ENCODE measurements at places on chromosomes 7 and 10.

DNA sequence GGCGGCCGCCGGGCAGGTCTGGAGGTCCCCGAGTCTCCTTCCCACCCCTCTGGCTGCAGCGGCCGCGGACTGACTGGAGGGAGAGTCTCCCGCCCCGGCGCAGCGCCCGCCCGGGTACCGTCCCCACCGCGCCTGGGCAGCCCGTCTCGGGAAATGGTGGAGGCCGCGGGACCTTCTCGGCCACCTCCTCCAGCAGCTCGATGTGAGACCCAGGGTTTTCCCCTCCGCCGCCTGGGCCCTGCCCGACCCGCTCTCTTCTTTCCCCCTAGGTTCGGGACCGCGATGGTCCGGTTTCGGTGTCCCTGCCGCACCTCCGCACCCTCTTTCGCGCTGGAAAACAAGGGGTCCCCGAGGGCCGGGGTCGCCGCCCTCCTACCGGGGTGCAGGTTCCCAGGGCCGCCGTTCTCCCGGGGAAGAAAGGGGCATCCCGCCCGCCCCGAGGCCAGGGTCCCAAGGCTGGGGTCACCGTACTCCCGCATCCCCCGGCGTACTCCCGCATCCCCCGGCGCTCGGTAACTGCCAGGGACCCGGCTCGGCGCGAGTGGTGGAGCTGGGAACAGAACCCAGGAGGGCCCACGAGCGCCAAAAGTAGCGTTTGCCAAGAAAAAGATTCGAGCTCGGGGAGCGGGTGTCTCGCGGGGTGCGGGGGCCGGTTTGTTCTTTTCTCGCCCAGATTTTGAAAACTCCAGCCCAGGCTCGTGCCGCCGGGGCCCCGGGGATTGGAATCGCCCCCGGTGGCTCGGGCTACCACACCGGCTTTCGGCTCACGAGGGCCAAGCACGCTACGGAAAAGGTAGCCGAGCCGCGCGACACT, 3.4 kb downstream of the TNRC18 start:
- no peak for DNase-seq

DNA sequence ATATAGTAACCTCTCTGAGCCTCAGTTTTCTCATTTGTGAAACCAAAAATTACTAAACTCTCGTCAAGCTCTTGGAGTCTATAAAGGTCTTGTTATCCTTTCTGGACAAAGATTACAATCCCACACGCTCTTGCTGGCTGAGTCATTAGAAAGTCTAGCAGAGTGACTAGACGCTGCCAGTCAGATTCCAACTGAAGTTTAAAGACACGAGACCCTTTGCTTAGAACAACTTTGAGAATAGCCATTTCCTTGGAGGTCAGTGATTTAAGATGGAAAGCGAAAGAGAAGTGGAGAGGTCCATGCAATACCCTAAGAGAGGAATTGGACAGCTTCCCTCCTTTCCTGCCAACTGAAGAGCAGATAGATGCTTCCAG, 119.5 kb downstream of the APBB1IP start:
- DNase-seq: no peak

- DNase-seq: no peak
Measured at GRCh38 chr7:27793780-27794179, 53.8 kb downstream of the TAX1BP1 start.

DNA sequence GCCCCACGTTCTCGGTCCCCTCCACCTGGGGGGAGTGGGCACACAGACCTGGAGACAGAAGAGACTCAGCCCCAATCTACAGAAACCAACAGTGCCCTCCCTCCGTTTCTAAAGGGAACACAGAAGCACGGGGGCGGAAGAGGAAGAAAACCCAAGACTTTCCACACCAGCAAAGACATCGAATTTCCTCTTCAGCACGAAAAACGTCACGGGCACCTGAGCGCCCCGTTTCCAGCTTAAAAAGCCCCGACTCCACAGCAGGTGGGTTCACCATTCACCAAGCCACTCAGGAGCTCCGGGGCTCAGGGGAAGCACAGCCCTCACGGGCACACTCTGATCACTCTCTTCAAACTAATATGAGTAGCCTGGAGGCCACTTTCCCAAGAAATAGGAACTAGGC, 19.6 kb downstream of the NUDT1 start:
- DNase-seq: no peak

GRCh38 chr10:85032981-85033380, 704.6 kb downstream of the CCSER2 start:
- DNase-seq: no peak

DNA sequence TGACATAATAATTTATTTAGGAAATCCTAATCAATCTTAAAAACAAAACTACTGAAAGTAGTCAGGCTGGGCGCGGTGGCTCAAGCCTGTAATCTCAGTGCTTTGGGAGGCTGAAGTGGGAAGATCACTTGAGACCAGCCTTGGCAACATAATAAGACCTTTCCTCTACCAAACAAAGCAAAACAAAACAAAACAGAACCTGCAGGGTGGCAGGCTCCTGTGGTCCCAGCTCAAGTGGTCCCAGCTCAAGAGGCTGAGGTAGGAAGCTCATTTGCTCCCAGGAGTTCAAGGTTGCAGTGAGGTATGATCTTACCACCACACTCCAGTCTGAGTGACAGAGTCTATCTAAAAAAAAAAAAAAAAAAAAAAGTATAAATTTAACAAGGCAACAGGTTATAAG, 748.0 kb downstream of the CNTNAP2 start:
- DNase-seq: no peak

DNA sequence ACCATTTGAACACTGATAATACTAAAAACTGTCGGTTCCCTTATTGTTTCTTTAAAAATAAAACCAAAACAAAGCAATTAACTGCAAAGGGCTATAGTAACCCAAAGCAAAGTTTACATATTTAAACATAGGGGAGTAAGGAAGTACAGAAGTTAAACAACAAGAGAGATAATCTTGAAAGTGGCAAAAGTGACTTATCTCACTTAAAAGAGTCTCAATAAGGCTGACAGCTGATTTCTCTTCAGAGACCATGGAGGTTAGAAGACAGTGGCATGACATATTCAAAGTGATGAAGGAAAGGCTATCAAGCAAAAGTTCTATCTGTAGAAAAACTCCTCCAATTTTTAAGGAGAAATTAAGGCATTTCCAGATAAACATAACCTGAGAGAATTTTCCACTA, 233.5 kb upstream of the HDAC9 start:
- no peak for DNase-seq

- DNase-seq: no peak
Measured at GRCh38 chr7:74083928-74084721, 521 bp downstream of the LIMK1 start.

DNA sequence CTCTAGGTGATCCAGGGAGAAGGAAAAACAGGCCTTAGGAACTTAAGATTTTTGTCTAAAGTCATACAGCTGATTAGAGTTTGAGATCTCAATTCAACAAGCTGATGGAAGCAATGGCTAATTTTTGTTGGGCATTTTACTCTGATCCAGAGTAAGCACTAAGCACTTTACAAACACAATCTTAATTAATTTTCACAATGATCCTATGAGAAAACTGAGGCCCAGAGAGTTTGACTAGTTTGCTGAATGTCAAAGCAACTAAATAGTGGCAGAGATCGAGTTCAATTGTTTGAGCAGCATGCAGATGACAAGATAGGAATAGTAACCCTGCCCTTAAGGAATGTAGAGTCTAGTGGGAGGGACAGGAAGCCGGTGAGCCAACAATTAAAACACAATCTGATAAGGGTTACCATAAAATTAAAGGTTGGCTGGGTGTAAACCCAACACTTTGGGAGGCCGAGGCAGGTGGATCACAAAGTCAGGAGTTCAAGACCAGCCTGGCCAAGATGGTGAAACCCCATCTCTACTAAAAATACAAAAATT, 13.5 kb upstream of the RPEL1 start:
- no peak for DNase-seq

- DNase-seq: no peak
Measured at GRCh38 chr10:123755061-123755460, 88.9 kb downstream of the GPR26 start.

- DNase-seq: no peak
Measured at GRCh38 chr10:107269626-107270025, 105.1 kb upstream of the SORCS1 start.

GRCh38 chr10:88457660-88458059, 125.5 kb downstream of the RNLS start:
- no peak for DNase-seq

- DNase-seq: no peak
Measured at GRCh38 chr7:130894909-130895750, 161.1 kb upstream of the KLF14 start.

GRCh38 chr10:63204667-63205391, 71.7 kb downstream of the NRBF2 start:
- DNase-seq: no peak

GRCh38 chr7:103711413-103711812, 265.4 kb upstream of the SLC26A5 start:
- no peak for DNase-seq

DNA sequence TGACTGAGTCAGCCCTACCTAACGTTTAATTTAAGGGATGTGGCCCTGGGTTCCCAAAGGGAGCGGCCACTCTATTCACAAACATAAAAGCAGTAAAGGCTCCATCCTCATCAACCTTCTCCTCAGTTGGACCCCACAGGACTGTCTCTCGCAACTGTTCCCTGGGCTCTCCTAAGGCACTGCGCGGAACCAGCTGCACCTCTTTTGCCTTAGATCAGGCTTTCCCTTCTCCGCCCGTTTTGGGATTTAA, 689 bp upstream of the GTPBP4 start:
- DNase-seq: no peak

- DNase-seq: no peak
Measured at GRCh38 chr7:66736892-66737291, 3.6 kb upstream of the RABGEF1 start.

DNA sequence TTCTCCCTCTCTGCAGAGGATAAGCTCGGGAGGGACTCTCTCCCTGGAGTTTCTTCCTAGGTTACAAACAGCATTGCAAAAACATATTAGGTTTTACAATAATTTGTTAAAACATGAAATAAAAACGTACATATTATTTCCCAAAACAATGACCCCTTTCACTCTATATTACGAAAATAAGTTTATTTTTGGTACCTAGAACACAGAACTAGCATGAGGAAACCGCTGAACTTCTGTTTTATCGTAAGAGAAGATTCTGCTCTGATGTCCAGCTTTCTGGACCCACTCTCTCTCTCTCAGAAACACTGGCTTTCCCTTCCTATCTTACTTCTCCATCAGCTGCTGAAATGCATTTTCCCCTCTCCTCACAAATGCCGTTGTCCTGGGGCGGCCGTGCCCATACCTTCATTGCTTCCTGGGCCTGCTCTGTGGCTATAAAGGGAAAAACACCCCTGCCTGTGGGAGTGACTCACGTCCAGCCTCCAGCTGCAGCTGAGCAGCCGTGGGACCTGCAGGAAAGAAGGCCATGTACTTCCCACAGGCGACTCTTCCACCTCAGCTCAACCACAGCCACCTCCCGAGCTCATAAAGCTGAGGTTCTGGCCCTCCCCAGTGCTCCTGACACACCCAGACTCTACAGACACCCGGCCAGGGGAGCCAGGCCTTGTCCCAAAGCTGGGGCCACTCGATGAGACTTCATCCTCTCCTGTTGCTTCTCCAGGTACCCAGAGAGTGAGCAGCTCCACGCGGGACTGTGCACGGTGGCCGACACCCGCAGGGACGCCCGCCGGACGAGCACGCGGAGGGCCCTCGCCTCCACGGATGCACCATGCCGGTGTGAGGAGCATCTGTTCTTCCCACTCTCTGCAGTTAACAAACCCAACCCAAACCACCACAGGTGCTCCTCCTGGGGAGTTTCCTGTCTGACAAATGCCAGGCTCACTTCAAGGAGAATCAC, 3.1 kb downstream of the GPER1 start:
- DNase-seq: no peak

DNA sequence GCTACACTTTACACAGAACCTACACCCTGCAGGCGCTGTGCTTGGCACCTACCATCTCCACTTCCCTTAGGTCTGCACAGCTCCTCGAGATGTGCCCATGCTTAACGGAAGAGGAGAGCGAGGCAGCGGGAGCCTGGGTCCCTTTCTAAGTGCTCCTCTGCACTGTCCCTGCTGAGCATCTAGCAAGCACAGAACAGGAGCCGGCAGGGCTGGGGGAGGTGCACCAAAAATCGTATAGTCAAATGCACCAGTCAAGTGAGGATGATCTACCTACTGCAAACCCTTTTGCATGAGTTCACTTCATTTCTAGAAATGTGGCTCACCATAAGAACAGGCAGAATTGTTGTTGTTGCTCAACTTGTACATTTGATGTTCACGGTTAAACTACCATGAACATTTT, 267.7 kb downstream of the TNS3 start:
- DNase-seq: no peak

- DNase-seq: no peak
Measured at GRCh38 chr7:132571970-132572369, 4.3 kb downstream of the PLXNA4 start.

DNA sequence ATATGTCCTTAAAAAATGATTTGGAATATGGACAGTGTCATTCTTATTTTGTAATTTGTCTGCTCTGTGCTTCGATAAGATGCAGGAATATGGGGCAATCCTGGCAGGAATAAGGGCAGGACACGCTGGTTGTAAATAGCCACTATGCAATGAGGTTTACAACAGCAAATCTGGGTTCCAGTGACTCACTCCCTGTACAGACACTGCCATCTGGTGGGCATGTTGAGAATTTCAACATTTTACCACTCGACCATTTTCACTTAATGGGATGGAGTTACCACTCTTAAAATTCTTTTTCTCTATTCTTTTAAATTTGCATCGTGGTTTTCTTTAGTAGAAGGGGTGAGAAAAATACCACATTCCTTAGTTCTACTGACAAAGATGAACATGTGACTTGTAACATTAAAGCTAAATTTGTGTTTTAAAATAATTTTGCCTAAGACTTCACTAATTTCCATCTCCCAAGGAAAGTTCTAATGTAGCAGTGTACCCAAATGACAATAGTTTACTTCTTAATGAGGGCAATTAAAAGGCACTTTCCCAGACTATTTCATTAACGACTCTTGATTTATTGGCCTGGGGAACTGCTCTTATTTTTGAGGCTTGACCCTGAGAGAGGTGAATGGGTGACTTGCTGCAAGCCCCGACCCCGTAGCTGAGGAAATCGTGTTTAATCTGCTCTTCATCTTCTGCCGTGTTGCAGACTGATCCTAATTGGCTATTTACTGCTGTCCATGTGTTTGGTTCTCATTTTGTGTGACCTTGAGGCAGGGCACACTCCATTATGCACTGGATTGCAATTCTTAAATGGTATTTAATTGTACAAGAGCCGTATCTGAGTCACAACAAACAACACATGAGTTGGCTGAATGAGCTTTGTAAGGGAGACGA, 173.6 kb upstream of the IMMP2L start:
- peak; percentile 41 for DNase-seq

GRCh38 chr7:152522571-152523067, 86.8 kb upstream of the KMT2C start:
- no peak for DNase-seq

GRCh38 chr10:119655566-119656001, 4.4 kb downstream of the BAG3 start:
- peak; percentile 26 for DNase-seq

- DNase-seq: no peak
Measured at GRCh38 chr10:110035070-110035921, 27.5 kb downstream of the ADD3 start.

GRCh38 chr7:41922373-41922772, 219.5 kb upstream of the INHBA start:
- DNase-seq: no peak

- DNase-seq: no peak
Measured at GRCh38 chr7:102860351-102860811, 52.4 kb upstream of the LRRC17 start.
